ENCODE measurements at places on chromosomes 12 and 14.

- DNase-seq = peak; percentile 70
These were observed 636 bp downstream of the DUSP6 start for GRCh38 chr12:89351489-89352241.

GRCh38 chr12:131460520-131460919 lies 250.4 kb upstream of the SFSWAP start:
- no peak for DNase-seq

- peak; percentile 60 for DNase-seq
These were observed 26.1 kb downstream of the TPCN1 start for GRCh38 chr12:113247123-113248050.

GRCh38 chr12:131862994-131863710 lies 31.3 kb upstream of the ULK1 start:
- no peak for DNase-seq

- DNase-seq = no peak
These were observed 24.8 kb upstream of the GPR68 start for GRCh38 chr14:91269076-91269991.

GRCh38 chr14:86521843-86522242 lies 991.9 kb downstream of the FLRT2 start:
- no peak for DNase-seq

DNA sequence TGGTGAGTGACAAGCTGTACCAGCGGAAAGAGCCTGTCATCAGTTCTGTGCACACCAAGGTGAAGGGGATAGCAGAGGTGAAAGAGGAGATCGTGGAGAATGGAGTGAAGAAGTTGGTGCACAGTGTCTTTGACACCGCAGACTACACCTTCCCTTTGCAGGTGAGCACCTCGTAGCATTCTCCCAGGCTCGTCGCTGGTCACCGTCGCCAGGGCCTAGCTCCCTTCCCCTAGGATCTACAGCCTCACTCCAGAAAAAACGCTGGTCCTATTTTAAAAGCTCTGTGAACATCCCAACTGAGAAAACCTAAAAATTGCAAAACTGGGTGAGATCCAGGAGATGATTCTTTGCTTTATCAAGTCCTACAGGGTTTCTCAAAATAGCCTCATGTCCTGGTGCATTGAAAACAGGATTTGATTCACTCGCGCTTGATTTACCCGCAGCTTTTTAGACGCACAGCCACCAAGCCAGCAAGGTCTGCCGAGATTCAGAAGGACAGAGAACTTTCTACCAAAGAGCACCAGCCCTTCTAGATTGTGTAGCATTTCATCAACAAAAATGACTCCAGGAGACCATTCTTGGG lies 22.2 kb downstream of the P2RX7 start:
- DNase-seq = no peak

DNA sequence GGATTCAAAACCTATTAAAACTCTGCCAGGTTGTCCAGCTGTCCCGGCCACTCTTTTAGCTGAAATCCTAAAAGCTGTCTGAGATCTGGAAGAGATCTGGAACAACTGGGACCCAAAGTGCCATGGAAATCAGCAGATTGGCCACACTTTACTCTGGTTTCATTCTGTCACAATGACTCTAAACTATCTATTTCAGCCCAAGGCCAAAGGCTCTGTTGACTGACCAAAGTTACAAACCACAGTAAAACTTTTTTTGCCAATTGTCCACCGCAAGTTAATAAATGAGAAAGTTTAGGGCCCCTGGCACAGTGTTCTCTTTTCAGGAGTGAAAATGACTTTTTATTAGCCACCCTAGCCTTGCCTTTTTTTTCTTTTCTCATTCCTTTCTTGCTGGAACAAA lies 113.4 kb upstream of the CPM start:
- DNase-seq = no peak

DNA sequence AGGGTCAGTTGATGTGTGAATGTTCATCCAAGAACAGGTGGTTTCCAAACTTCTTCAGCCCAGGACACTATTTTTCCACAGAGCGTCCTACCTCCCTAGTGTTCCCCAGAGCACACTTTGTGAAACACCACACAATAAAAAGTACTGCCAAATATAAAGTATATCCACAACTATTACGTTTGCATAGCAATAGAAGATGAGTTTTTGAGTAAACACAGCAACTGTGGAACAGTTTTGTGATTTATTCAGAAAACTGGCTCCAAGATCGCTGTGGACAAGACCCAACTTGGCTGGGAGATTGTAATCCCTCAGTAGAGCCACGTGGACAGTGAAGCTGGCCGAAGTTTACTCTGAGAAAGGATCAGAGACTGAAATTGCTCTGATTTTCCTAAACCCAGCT lies 14.5 kb upstream of the MAP1LC3B2 start:
- peak; percentile 72 for DNase-seq

- no peak for DNase-seq
These were observed 179.2 kb downstream of the KICS2 start for GRCh38 chr12:64042911-64043310.

GRCh38 chr12:106687672-106688071 lies 86.8 kb upstream of the RIC8B start:
- DNase-seq = no peak

- DNase-seq = no peak
These were observed 41.9 kb downstream of the SLC6A12 start for GRCh38 chr12:171743-172676.

DNA sequence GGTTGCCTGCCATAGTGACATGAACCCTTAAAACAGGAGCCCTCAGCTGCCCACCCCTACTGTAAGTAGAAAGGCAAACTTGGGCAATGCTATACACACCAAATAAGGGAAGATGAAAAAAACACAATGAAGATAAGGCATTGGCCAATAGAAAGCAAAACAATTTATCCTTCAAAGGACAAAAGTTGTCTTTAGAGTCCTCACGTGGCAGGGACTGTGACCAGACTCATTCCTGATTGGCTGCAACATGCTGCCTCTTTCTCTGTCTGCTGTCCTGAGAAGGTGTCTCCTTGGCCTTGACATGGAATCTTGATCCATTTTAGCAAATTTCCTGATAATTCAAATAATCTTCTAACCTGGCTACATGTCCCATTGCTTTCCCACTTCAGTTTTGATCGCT lies 131.9 kb downstream of the GPR135 start:
- no peak for DNase-seq

GRCh38 chr14:74952697-74953484 lies 2.5 kb downstream of the PGF start:
- DNase-seq = no peak

GRCh38 chr12:26631846-26632245 lies 201.1 kb downstream of the ITPR2 start:
- no peak for DNase-seq

DNA sequence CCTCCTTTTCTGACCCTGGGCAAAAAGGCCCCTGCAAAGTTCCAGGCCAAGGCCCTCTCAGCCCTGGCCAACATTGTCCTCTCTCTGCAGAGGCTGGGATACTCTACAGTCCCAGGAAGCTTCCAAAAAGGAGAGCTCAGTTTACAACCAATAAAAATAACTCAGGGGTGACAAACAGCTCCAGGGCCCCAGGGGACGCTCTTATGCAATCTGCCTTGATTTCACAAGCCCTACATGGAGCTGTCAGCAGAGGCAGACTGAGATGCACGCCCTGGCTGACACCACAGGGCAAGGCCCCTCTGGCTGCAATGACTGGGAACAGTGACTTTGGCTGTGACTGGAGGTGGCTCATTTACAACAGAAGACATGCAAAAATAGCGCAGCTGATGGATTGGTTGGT lies 129.0 kb upstream of the MED13L start:
- peak; percentile 95 for DNase-seq

- DNase-seq = no peak
These were observed 99.8 kb downstream of the METTL25 start for GRCh38 chr12:82458101-82458500.

- DNase-seq = no peak
These were observed 12.6 kb downstream of the TRIM9 start for GRCh38 chr14:51082349-51082748.

Measured in psoas muscle (tissue), 8 donors.